ENCODE measurements at places on chromosomes 1 and 21.

DNA sequence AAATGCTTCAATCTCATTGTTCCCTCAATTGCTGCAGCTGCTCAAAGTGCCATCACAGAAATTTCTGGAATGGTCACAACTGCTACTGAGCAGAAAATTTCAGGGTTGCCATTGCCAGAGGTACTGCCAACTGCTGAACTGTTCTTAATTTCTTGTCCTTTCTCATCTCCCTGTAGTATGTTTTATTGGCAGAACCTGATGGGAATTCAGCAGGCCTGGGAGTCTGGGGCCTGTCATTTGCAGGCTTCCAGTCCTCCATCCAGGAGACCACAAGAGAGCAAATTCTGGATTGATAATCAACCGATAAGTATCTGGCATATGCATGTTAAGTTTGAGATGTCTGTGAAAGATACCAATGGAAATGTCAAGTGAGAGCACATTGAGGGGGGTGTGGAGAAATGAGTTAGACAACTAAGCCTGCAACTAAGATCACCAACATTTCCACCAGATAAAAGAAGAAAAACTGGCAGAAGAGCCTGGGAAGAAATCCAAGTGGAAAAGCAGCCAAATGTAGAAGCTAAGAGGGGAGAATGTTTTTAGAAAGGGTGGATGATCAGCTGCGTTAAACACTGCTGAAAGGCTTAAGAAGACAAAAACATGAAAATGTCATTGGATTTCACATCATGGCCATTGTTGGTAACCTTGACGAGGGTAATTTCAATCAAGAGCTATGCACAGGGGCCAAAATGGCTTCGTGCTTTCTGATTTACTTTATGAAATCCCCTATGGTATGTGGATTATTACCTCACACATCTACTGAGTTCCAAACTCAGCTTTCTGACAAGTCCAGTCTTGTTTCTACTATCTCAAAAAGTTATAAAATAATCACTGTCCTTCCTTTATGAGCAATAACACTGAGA lies 648.1 kb downstream of the PLPP3 start:
- ATAC-seq = no peak

DNA sequence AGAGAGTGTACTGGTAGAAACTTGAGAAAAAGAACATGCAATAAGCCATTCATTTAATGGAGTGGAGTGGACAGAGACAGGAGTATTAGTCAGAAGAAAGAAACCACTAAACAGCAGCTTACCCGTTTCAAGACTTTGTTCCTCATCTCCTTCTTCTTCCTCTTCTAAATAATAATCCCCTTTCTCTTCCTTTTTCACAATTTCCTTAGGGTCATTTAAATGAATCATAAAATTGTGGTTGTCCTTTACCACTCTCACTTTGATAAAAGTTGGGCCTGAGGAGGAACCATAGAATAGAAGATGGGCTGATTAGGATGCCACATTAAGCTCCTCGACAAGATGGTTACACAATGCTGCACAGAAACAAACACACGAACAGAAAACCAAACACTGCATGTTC lies 109.6 kb downstream of the WDR3 start:
- ATAC-seq = no peak

DNA sequence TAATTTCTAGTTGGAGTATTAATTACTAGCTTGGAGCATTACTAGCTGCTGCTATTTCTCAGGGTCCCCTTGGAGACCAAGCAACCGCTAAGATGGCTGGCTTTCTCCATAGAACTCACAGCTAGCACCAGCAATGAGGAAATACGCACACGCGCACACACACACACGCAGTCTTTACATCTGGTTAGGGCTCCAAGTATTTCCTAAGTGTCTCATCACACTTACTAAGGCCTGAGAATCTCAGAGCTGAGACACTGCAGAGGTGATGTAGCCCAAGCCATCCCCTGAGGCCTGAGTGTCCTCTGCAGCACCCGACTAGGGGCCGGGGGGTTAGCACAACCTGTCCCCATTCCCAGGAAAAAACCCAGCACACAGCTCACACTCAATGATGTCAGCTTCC lies 42.5 kb downstream of the ITPKB start:
- ATAC-seq = no peak

- peak; percentile 39 for ATAC-seq
These were observed 51.9 kb downstream of the IER5 start for GRCh38 chr1:181140398-181140797.

GRCh38 chr1:2344744-2345296 lies 46.5 kb downstream of the MORN1 start:
- ATAC-seq = no peak

- ATAC-seq = peak; percentile 73
These were observed at the start of gene C1orf21 for GRCh38 chr1:184386312-184387068. Gene C1orf21 (plus strand): TSS chr1:184387029. CDS start chr1:184477510, 90,481 bp downstream.
